ENCODE measurements at places on chromosomes 6 and 20. TPM values are rescaled to one million over a fixed set of nuclear protein-coding genes. Genes with fewer than 3 reads are reported as not detected.

The CRISP3 gene
- polyA plus RNA-seq, result not detected

The CD109 gene
- 0.07 TPM for polyA plus RNA-seq

The MEI4 gene
- polyA plus RNA-seq, result not detected

The KCNQ2 gene
- polyA plus RNA-seq, result not detected

The MYB gene
- polyA plus RNA-seq, result not detected

The GNAS-AS1 gene
- not detected for polyA plus RNA-seq

The SLCO4A1 gene
- 1.6 TPM for polyA plus RNA-seq

GRCh38 chr6:167338541-167339117, 13.7 kb downstream of the TTLL2 start:
- H3K27me3 ChIP-seq, result peaks cover 18% of the 10 kb centered on the region
- no peak for DNase-seq
- H3K4me1 ChIP-seq, result no peaks in the 10 kb centered on the region

DNA sequence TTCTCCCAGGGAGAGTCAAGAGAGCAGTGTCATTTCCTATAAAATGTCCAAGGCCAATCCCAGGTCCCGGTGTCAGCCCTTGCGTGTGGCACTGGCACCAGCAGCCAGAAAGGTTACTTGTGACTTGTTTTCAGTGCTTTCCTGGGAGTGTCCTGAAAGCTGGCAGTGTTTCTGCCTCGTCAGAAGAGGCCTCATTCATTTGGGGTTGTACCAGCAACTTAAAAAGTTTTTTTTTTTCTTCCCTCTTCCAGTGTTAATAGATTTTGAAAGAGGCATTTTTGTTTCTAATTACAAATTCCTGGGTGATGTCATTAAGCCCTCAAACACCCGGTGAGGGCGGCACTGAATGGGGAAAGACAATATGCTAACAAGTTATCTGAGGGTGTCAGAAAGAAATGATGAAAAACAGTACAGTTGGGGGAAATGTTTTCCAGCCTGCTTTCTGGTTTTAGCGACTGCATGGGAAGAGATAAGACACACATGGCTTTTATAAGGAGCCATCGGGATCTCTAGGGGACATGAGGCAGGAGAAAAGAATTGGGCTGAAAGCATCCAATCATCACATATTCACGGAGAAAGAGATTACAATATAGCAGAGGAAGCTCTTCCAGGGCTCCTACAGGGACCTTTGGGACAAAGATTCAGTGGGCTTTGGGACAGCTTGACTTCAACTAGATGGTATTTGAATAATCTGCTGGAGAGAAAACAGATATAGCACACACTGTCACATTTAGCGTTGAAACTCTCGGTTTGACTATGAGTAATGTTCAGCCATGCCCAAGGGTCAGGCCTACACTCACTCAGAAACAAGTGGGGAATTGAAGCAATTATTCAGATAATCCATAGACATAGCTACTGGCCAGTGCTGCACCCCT, 153.0 kb downstream of the BCAS1 start:
- H3K4me1 ChIP-seq, result peaks cover 42% of the 10 kb centered on the region
- H3K27me3 ChIP-seq, result no peaks in the 10 kb centered on the region
- DNase-seq, result no peak

DNA sequence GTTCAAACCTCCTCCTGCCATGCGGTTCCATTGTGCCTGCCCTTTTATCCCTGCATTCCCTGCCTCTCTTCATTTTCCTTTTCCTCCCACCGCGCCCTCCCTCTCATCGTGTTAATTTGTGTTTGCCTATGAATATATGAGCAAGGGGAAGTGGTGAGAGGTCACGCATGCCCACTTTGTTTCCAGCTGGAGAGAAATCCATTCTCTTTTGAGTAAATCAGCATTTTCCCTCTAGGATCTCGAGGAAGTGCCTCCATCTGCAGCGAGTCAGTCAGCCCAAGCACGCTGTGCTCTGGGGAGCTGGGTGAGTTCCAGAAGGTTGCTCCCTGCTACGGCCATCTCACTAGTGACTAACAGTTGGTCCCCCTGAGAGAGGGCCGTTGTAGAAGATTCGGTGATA, 42.9 kb downstream of the CDH26 start:
- H3K36me3 ChIP-seq, result no peaks in the 10 kb centered on the region
- H3K27ac ChIP-seq, result no peak overlapping the region
- no peaks in the 10 kb centered on the region for H3K4me1 ChIP-seq
- H3K27me3 ChIP-seq, result no peaks in the 10 kb centered on the region

- no peaks in the 10 kb centered on the region for H3K27me3 ChIP-seq
- H3K36me3 ChIP-seq, result no peaks in the 10 kb centered on the region
- DNase-seq, result no peak
- H3K4me3 ChIP-seq, result no peak overlapping the region
- no peak overlapping the region for H3K27ac ChIP-seq
These were observed 228.3 kb upstream of the FKBP1C start for GRCh38 chr6:62982951-62983350.

- peaks cover 49% of the 10 kb centered on the region for H3K27me3 ChIP-seq
- H3K4me1 ChIP-seq, result no peaks in the 10 kb centered on the region
- H3K4me3 ChIP-seq, result no peak overlapping the region
- no peak for DNase-seq
- H3K27ac ChIP-seq, result no peak overlapping the region
These were observed 215.5 kb downstream of the ANKRD60 start for GRCh38 chr20:58012731-58013510.

DNA sequence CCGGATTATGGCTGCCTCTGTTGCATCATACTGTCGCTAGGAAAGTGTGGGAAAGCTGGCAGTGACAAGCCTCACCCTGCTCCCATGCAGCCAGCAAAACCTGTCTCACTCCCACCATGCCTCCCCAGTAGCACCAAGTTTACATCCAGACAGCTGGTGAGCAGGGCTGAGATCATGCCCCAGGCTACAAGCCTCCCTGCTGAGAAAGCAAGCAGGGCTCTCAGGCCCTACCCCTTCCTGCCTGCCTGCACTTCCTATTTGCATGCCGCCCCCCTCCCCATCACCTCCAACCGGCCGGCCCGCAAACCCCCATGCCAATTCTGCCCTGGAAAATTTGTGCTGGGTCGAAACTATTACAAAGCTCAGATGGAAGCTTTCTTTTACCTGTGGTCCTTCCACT, 408.2 kb upstream of the FKBP1C start:
- H3K4me3 ChIP-seq, result no peak overlapping the region
- H3K27ac ChIP-seq, result no peak overlapping the region
- H3K4me1 ChIP-seq, result no peaks in the 10 kb centered on the region

- H3K27ac ChIP-seq, result no peak overlapping the region
- peak overlapping the region; percentile 9 for H3K4me3 ChIP-seq
- no peaks in the 10 kb centered on the region for H3K36me3 ChIP-seq
- peaks cover 13% of the 10 kb centered on the region for H3K4me1 ChIP-seq
- peaks cover 88% of the 10 kb centered on the region for H3K27me3 ChIP-seq
These were observed 10.5 kb downstream of the GNAS-AS1 start for GRCh38 chr20:58839991-58840747.

DNA sequence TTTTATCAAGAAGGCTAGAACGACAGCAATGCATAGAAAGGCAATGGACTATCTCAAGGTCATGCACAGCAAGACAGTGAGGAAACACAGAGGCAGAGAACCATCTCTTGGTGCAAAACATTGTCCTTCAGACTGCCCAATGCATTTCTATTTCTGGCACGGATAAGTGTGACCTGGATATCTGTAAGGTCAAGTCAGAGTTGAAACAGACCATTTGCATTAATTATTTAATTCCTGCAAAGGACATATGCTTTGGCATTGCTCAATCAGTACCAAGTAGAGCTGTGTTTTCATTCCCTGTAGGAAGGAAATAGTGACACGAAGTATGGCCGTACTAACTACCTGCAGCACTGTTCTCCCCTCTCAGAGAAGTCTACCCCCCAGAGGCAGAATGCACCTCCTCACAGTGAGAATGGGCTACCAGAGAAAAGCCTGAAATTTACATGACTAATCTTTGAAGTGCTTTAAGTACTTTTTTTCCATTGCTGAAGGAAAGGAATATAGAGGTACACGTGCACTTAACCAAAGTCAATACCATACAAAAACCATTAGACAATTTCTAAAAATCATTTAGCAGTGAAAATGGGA, 32.1 kb upstream of the GSTA4 start:
- no peak overlapping the region for H3K27ac ChIP-seq
- no peak overlapping the region for H3K4me3 ChIP-seq
- H3K36me3 ChIP-seq, result peaks cover 30% of the 10 kb centered on the region
- H3K4me1 ChIP-seq, result no peaks in the 10 kb centered on the region
- no peak for DNase-seq
- H3K27me3 ChIP-seq, result no peaks in the 10 kb centered on the region

DNA sequence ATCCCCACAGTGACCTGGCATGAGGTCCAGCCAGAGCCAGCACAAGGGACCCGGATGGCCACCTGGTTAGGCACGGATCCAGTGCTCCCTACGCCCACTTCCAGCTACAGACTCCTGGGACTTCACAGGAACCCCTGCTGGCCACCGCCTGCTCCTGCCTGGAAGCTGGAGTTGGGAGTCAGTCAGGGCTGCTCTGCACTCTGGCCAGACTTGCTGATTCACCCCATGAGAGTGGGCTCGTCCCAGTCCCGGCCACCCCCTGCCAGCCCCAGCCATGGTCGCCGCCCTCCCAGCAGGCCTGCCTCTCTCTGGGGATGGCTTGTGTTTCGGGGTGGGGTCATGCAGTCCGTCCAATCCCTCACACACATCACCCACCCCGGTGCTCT, 125.8 kb downstream of the DLL1 start:
- H3K4me3 ChIP-seq, result no peak overlapping the region
- DNase-seq, result no peak
- H3K27me3 ChIP-seq, result no peaks in the 10 kb centered on the region
- peaks cover 16% of the 10 kb centered on the region for H3K4me1 ChIP-seq

DNA sequence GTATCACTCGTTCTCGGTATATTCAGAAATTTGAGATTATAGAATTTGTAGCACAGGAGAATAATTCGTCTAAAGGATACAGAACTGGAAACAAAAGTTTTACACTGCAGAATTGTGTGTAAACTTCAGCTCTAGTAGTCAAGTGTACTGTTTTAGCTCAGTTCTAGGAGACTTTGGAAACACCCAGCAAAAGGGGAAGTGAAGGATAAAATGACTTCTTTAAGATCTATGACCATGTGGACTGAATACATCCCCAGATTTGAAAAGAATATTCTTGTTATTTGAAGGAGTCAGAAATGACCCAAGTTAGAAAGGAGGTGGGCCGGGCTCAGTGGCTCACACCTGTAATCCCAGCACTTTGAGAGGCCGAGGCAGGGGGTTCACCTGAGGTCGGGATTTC, 174.0 kb upstream of the FOXQ1 start:
- H3K4me1 ChIP-seq, result no peaks in the 10 kb centered on the region
- no peak overlapping the region for H3K4me3 ChIP-seq
- DNase-seq, result no peak
- peaks cover 16% of the 10 kb centered on the region for H3K27me3 ChIP-seq
- no peak overlapping the region for H3K27ac ChIP-seq
- peaks cover 3% of the 10 kb centered on the region for H3K36me3 ChIP-seq

DNA sequence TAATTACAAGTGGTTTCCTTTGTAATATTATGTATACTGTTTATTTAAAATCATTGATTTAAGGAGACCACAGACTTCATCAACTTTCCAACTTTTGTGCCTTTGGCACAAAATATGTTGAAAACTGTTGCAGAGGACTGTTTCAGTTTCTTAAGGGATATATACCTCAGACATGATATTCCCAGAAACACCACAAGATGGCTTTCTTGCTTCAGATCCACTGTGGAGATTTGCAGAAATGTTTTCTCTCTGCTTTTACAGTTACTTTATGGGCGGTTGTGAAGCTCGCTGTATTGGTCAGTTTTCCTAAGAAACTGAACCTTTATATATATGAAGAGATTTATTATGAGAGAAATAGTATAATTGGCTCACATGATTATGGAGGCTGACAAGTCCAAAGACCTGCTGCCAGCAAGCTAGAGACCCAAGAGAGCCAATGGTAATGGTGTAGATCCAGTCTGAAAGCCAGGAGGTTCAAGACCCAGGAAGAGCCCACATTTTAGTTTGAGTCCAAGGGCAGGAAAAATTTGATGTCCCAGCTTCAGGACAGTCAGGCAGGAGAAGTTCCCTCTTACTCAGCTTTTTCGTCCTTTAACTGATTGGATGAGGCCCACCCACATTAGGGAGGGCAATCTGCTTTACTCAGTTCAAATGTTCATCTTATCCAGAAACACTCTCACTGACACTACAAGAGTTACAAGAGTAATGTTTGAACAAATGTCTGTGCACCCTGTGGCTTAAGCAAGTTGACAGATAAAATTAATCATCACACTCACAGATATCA, 12.8 kb downstream of the ME1 start:
- no peak overlapping the region for H3K4me3 ChIP-seq
- no peak overlapping the region for H3K27ac ChIP-seq
- no peaks in the 10 kb centered on the region for H3K36me3 ChIP-seq
- H3K4me1 ChIP-seq, result no peaks in the 10 kb centered on the region

DNA sequence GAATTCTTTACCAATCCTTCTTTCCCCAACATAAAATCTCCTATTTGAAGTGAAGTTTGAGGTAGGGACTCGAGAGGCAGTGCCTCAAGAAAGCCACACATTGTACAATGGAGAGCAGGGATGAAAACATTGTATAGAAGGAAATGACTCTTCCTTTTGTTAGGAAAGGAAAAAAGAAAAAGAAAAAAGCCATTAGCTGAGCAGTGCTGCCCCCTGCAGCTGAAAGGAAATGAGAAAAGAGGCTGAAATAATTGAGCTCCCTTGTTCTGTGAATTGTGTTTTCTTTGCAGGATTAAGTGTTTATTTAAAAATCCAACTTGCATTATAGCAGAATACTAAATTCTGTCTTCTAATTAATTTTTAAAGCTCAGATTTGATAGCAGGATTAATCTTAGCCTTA, 162.9 kb upstream of the SASH1 start:
- no peaks in the 10 kb centered on the region for H3K4me1 ChIP-seq
- H3K36me3 ChIP-seq, result no peaks in the 10 kb centered on the region

Data from naive B cell (primary cell).